ENCODE measurements at places on chromosomes 4 and X.

GRCh38 chrX:1597345-1598020 is 6.1 kb downstream of the AKAP17A start:
- DNase-seq = no peak

GRCh38 chr4:111678479-111678878 is 466.8 kb upstream of the FAM241A start:
- DNase-seq = no peak

- DNase-seq = no peak
Measured at GRCh38 chrX:154043003-154043763, 23.5 kb upstream of the IRAK1 start.

DNA sequence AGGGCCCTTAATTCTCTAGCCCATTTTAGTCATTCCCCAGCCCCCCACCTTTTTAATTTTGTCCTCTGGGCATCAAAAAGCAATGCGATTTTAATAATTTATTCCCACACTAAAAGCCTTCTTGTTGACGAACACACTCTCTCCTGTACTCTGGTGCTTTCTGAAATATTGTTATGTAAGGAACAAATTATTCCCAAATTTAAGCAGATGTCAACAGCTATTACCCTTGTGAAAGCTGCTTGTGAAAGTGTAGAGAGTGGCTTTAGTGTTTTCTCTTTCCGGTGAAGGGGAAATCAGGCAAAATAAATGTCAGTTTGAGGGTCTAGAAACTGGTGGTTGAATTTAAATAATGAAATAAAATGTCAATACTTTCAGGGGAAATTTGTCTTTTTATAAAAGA is 221.2 kb upstream of the CNKSR2 start:
- no peak for DNase-seq

- no peak for DNase-seq
Measured at GRCh38 chr4:100898844-100899243, 381.0 kb upstream of the EMCN start.

DNA sequence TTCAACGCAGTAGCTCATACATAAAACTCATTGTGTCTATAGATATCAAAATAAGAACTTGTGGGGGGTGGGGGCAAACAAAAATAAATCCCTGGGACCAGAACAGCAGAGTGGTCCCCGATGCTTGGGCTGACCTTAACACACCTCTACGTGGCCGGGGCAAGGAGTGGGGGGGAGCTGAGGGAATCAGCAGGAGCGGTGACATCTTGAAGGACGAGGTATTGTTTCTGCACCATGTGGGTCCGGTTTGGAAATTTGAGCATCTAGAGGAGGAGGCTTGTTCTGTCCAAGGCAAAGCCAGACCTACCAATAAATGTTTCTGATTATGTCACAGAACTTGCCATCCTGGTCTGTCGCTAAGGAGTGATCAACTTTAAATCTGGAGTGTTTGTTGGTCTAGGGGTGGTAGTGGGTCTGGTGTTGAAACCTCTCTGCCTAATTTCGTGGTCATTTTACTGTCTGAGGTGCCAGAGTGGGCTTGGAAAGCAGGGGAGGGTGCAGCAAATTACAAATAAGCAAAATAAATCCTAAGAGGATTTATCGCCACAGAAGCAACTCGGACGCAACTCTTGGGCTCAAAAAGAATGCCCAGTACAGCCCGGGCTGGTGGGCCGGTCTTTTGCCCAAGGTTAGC is 774 bp upstream of the RAPGEF2 start:
- no peak for DNase-seq

All from neuronal stem cell (in vitro differentiated cells).